Stimulated activated CD8-positive, alpha-beta memory T cell treated with anti-CD3 and anti-CD28 coated beads, Interleukin-12 subunit alpha, Interleukin-12 subunit beta, amount 100 ng/mL, for 1 hour (primary cell): ENCODE measurements at places on chromosomes 16 and 17.
A peak's percentile ranks its signal among the peaks of the same experiment; 100 is the strongest.

DNA sequence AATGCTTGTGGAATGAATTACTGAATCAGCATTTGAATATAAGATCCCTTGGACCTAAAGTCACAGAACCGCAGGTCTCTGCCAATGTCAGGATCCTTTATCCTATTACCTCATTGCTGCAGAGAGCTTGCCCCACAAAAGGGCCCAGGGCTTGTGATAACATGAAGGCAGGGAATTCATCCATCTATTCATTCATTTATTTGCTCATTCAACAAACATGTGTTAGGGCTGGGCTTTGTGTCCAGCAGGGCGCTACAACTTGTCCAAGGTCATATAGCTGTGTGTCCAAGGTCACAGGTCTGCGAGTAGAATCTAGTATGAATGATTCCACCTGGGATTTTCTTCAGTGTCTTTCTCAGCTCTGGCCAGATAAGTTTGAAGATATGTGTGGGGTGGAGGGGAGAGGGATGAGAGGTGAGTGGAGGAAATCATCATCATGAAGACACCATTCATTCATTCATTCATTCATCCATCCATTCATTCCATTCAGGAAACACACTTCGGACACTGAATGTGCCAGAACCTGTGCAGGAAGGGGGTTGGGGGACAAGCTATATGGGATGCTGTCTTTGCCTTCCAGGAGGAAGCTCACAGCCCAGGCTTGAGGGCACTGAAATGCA, 1.3 kb upstream of the UNC45B start:
- DNase-seq, result no peak

DNA sequence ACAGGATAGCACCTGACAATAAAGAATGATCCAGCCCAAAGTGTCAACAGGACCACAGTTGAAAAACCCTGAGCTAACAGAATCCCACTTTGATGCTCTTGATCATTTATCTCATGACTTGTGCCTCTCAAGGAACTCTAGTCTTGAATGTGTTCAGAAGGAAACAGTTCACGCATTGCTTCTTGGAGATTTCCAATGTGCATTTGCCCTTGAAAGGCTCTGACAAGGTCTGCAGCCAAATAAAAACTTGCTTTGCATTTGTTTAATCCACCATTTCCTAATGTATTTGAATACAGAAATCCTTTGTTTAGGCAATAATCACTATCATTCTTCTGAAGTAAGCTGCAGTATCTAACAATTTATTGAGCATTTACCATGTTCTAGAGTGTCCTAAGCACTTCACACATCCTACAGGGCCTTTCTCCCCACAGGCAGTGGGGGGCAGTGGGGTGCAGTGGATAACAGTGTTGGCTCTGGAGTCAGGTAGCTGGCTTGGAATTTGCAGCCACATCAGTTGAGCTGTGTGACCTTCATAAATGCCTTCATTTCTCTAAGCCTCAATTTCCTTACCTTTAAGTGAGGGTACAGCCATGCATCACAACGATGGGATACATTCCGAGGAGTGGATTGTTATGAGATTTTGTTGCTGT, 239.7 kb downstream of the XYLT1 start:
- no peak for DNase-seq

DNA sequence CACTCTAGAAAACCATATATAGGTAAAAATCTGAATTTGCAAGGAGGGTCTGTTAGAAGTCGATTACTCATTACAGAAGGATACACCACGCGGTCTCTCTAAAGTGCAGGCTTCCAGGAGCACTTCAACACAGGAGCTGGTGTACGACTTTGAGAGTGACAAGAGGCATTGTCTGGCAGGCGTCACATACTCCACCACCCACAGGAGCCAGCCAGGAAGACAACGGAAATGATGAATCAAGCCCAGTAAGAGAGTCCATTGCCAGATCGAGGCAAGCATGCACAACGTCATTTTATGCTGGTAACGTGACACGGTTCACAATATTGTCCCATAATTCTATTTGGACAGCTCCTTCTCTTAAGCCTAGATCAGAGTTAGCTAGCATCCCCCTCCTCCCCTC, 15.0 kb upstream of the CACNG4 start:
- no peak for DNase-seq

- no peak for DNase-seq
Observed at GRCh38 chr16:84486551-84487235, 17.8 kb downstream of the MEAK7 start.

- DNase-seq, result no peak
Observed at GRCh38 chr16:27486344-27486743, 63.4 kb downstream of the GTF3C1 start.

DNA sequence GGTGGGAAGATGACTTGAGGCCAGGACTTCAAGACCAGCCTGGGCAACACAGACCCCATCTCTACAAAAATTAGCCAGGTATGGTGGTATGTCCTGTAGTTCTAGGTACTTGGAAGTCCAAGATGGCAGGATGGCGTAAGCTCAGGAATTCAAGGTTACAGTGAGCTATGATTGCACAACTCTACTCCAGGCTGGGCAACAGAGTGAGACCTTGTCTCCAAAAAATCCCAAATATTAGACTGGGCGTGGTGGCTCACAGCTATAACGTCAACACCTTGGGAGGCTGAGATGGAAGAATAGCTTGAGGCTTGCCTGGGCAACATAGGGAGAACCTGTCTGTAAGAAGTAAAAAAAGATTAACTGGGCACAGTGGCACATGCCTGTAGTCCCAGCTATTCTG, 30.8 kb downstream of the SUZ12 start:
- no peak for DNase-seq

- no peak for DNase-seq
Observed at GRCh38 chr16:20301840-20302239, 25.5 kb downstream of the GP2 start.

GRCh38 chr17:29722411-29723198, 99.9 kb upstream of the CORO6 start:
- peak; percentile 39 for DNase-seq

DNA sequence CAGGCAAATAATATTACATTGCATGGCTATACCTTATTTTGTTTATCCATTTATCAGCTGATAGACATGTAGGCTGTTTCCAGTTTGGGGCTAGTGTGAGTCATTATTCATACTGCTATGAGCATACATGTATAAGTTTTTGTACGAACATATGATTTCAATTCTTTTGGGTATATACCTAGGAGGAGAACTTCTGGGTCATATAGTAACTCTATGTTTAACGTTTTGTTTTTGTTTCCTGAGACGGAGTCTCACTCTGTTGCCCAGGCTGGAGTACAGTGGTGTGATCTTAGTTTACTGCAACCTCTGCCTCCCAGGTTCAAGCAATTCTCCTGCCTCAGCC, 2.4 kb upstream of the ITGAL start:
- DNase-seq, result no peak

DNA sequence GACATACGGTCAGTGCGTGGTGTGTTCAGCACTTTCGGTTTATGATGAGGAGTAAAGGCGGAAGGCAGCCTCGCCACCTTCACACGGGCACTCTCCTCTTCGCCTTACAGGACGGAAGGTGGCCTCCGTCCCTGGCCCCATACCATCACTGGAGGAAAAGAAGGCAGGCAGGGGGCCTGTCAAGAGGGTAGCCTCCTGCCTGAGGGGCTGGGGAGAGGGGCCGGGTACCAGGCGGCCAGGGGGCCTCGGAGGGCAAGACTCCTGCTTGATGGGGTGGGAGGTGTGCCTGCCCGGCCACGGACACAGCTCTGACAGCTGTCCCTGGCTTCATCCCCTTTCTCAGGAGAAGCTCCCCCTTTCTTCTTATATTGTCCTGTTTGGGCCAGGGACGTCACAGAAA, 15.6 kb upstream of the SLC38A8 start:
- no peak for DNase-seq

DNA sequence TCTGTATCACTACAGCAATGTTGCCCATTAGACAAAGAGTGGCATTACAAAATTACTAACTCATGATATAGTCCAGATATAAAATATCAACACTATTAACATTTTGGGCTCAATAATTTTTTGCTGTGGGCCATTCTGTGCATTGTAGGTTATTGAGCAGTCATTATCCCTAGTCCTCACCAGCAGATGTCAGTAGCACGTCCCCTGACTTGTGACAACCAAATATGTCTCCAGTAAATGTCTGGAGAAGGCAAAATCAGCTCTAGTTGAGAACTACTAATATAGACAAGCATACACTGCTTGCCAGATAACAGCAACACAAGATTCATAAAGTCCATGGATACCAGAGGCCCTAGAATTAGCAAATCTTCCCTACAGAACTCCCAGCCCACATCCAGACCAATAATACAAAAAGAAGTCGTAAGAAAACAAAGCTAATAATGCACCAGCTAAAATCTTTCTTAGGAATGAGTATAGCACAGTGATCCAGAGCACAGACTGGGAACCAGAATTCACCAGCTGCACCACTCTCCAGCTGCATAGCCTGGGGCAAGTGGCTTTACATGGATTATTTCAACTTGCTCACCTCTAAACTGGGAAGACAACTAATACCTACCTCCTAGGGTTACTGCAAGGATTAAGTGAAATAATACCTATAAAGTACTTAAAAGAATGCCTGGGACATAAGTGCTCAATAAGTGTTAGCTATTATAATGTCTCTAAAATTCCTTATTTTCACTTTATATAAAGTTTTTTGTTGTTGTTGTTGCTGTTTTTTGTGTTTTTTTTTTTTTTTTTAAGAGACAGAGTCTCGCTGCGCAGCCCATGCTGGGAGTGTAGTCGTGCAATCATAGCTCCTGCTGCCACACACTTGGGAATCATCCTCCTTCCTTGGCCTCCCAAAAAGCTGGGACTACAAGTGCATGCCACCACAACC, 23.7 kb downstream of the HELZ start:
- no peak for DNase-seq

DNA sequence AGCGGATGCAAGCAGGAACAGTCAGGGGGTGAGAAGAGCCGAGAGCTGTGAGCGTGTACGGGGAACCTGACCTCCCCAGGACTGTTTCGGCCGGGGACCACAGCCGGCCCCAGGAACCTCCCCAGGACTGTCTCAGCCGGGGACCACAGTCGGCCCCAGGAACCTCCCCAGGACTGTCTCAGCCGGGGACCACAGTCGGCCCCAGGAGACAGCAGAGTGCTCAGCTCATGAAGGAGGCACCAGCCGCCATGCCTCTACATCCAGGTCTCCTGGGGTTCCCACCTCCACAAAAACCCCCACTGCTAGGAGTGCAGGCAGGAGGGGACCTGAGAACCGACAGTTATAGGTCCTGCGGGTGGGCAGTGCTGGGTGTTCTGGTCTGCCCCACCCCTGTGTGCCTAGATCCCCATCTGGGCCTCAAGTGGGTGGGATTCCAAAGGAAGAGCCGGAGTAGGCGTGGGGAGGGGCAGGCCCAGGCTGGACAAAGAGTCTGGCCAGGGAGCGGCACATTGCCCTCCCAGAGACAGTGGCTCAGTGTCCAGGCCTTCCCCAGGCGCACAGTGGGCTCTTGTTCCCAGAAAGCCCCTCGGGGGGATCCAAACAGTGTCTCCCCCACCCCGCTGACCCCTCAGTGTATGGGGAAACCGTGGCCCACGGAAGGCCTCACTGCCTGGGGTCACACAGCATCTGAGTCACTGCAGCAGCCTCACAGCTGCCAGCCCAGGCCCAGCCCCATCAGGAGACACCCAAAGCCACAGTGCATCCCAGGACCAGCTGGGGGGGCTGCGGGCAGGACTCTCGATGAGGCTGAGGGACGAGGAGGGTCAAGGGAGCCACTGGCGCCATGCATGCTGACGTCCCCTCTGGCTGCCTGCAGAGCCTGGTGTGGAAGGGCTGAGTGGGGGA, 4.3 kb downstream of the RHBDF1 start:
- no peak for DNase-seq

DNA sequence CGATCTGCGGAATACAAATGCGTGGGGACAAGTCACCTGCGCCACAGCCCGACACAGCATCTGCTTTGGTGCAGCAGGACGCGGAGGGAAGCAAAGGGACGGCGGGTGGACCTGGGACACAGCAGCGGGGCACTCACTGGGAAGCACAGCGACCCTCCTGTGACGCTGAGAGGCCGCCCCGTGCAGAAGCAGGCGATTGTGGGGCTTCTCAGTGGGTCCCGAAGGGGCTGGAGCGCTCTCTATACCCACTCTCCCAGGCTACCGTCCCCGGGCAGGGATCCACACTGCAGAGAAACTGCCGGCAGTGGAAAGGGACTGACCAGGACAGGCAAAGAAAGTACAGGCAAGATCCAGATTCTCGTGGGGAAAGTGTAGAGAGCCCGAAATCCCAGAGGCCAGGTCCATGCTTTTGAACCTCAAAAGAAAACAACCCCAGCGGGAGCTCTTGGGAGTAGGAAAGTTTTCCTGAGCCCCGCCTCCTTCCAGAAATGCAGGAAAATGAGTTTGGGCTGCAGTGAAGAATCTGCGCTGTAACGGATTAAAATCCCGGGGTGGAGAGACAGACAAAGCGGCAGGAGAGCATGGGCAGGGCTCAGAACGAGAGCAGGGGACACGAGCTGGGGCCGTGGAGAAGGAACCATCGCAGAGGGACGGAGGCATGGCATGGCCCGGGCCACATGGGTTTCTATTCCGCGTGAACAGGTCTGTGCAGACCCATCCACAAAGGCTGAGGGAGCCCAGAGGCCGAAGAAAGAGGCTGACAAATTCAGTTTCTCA, 12.7 kb downstream of the COX4I1 start:
- no peak for DNase-seq

DNA sequence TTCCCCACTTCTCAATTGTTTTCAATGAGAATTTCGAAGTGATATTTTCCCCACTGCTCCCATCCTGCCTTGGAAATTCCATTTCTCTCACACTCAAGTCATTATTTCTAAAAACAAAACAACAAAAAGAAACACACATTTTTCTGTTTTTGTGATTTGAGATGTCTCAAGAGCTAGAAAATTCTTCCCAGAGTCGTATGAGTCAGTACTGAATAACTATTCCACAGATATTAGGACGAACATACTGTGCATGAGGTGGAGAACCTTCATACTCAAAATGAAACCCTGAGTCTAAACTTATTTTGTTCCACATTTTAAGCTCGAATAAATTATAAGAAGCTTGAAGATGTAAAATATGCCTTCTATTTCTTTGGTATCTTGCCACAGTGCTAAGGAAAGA, 204.6 kb downstream of the SLC39A11 start:
- no peak for DNase-seq

DNA sequence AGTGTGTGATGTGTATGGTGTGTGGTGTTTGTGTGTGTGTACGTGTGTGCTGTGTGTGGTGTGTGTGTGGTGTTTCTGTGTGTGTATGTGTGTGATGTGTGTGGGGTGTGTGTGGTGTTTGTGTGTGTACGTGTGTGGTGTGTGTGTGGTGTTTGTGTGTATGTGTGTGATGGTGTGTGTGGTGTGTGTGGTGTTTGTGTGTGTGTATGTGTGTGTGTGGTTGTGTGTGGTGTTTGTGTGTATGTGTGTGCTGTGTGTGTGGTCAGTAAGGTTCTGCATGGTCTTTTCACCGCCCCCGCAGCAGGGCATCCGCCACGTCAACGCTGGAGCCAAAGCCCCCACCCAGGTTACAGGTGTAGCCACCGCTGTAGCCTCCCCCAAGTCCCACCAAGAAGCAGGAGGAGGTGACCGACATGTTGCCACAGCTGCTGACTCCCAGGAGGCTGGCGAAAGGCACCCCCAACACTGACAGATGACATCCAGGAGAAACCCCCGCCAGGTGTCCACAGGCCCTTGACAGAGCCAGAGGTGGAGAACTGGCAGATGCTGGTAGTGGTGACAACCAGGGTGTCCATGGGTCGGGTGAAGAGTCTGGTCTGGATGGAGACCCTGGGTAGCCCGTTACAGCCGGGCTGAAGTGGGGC, 9.3 kb upstream of the KRT17 start:
- DNase-seq, result no peak

- no peak for DNase-seq
Observed at GRCh38 chr17:11353601-11354000, 112.6 kb downstream of the SHISA6 start.
